Activated CD4-positive, alpha-beta memory T cell treated with anti-CD3 and anti-CD28 coated beads for 36 hours (primary cell): ENCODE measurements at places on chromosomes 6 and 20. TPM values are rescaled to one million over a fixed set of nuclear protein-coding genes. Genes with fewer than 3 reads are reported as not detected.
A peak's percentile ranks its signal among the peaks of the same experiment; 100 is the strongest.

- no peaks in the 10 kb centered on the region for H3K36me3 ChIP-seq
- no peak overlapping the region for H3K4me3 ChIP-seq
- no peak overlapping the region for H3K27ac ChIP-seq
- no peaks in the 10 kb centered on the region for H3K27me3 ChIP-seq
- no peak for DNase-seq
Observed at GRCh38 chr6:117817499-117817898, 89.6 kb upstream of the SLC35F1 start.

The BNIP5 gene
- total RNA-seq: not detected

The EPPIN gene
- total RNA-seq: not detected

DNA sequence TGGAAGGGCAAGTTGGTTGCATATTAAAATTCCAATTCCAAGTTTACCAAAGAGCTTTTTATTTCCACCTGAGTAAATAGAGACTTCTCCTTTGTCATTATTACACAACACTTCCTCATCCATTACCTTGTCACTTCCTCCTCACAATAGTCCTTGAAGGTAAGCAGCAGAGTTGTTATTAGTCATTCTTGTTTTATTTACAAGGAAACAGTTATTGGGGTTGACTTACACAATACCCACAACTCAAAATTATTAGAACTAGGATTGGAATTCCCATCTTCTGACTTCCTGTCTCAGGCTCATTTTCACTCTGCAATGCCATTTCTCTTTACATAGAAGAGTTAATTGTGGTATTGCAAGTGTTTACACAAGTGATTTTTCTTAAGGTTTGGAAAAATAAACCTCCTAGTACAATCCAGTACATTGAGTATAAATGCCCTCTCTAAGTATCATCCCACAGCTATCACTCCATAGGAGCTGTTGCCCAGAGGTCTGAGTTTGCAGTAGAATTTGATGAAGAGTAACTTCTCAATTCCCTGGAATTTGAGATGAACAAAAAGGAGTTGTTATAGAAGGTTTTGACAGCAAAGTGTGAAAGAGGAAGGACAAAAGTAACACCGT, 28.9 kb upstream of the MTRF1L start:
- peaks cover 9% of the 10 kb centered on the region for H3K27me3 ChIP-seq
- H3K4me3 ChIP-seq: no peak overlapping the region
- no peak for DNase-seq
- H3K27ac ChIP-seq: no peak overlapping the region
- H3K4me1 ChIP-seq: no peaks in the 10 kb centered on the region

- H3K4me3 ChIP-seq: no peak overlapping the region
- peaks cover 10% of the 10 kb centered on the region for H3K27me3 ChIP-seq
- H3K4me1 ChIP-seq: peaks cover 2% of the 10 kb centered on the region
- no peak overlapping the region for H3K27ac ChIP-seq
- H3K36me3 ChIP-seq: no peaks in the 10 kb centered on the region
Observed at GRCh38 chr6:146896960-146897701, 298.4 kb downstream of the ADGB start.

The FOXS1 gene
- not detected for total RNA-seq

The LRP11 gene
- 7.2 TPM for total RNA-seq

The ARMH2 gene
- not detected for total RNA-seq

The APCDD1L gene
- total RNA-seq: not detected

DNA sequence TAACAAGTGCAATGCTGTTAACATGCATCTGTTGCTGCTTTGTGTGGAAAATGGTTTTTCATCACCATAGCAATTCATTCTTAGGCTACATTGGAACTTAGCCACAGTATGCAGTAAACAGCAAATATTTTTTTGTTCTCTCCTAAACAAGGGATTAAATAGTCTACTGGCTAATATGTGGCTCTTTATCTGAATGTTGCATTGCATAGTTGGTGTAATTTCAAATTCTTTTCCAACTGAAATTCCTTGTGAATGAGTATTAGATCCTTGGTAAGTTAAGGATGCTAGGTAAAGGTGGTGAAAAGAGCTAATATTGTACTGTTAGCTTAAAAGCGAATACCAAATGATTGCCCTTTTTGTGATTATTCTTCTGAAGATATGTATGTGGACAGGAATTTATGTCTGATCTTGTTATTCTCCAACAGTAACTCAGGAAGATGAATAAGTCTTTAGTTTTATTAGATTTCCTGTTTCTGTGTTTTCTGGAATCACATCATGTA, 958 bp downstream of the MLIP start:
- DNase-seq: no peak
- peaks cover 3% of the 10 kb centered on the region for H3K27me3 ChIP-seq
- no peak overlapping the region for H3K4me3 ChIP-seq

- H3K4me1 ChIP-seq: no peaks in the 10 kb centered on the region
- no peaks in the 10 kb centered on the region for H3K36me3 ChIP-seq
- no peak overlapping the region for H3K27ac ChIP-seq
Observed at GRCh38 chr6:50102676-50103075, 52.9 kb upstream of the DEFB112 start.

- H3K4me1 ChIP-seq: no peaks in the 10 kb centered on the region
- no peak for DNase-seq
- no peak overlapping the region for H3K4me3 ChIP-seq
- no peaks in the 10 kb centered on the region for H3K36me3 ChIP-seq
Observed at GRCh38 chr6:17271628-17272027, 9.5 kb upstream of the RBM24 start.

GRCh38 chr20:40893610-40894236, 134.9 kb upstream of the TOP1 start:
- DNase-seq: no peak
- H3K4me3 ChIP-seq: no peak overlapping the region
- no peaks in the 10 kb centered on the region for H3K36me3 ChIP-seq
- no peaks in the 10 kb centered on the region for H3K4me1 ChIP-seq

The C6orf118 gene
- total RNA-seq: not detected

The TSPO2 gene
- total RNA-seq: not detected

DNA sequence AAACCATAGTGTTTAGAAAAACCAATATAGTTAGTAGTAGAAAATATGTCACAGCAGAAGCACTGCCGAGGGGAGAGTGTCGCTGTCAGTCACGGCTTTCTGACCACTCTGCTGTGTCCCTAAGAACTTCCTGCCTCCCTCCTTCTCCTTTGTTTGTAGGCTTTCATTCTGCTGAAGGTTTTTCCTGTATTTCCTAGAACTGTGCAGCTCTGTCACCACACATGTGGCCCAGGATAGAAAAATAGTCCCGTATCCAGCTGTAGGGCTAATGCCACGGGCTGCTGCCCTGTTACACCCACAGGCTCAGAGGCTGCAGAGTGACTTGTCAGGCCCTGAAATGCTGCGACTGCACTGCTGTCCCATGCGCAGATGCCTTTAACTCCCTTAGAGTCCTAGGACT, 52.6 kb upstream of the SYNJ2 start:
- no peak overlapping the region for H3K27ac ChIP-seq
- H3K36me3 ChIP-seq: peaks cover 47% of the 10 kb centered on the region
- H3K4me1 ChIP-seq: no peaks in the 10 kb centered on the region

The BACH2 gene
- 55.4 TPM for total RNA-seq

DNA sequence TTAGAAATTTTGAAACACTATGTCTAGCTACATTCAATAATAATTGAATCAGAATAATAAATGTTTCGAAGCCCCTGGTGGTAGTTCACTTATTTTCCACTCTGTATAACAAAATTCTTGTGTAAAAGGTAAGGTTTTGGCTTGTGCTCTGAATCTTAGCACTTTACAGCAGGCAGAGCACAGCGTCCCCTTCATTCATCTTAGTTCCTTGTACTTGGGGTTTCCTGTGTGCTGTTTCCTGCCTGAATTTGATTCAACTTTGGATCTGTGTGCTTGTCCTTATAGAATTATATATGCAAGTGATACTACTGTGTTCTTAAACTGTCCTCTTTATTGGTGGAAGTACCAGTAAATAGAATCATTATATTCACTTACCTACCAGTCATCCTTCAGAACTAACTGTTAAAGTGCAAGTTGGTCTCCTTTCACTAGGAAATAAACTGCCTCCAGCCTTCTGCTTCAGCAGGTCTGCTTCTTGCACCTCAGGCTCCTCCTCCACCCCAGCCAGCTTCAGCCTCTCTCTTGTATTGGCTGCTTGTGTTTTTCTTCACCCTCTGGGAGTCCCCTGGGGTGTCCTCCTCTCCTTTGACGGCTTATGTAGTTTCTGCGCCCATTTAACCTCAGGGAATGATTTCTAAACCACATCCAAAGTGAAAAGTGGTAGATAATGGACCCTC, 28.8 kb upstream of the TULP4 start:
- peak overlapping the region; percentile 1 for H3K4me3 ChIP-seq
- H3K4me1 ChIP-seq: peaks cover 37% of the 10 kb centered on the region
- DNase-seq: peak; percentile 50
- peak overlapping the region; percentile 28 for H3K27ac ChIP-seq
- H3K27me3 ChIP-seq: no peaks in the 10 kb centered on the region

- DNase-seq: no peak
- H3K4me1 ChIP-seq: peaks cover 18% of the 10 kb centered on the region
- H3K27me3 ChIP-seq: no peaks in the 10 kb centered on the region
- H3K36me3 ChIP-seq: peaks cover 4% of the 10 kb centered on the region
- no peak overlapping the region for H3K4me3 ChIP-seq
Observed at GRCh38 chr6:157964100-157964499, 17.6 kb upstream of the SYNJ2 start.
